ENCODE measurements at places on chromosomes 6 and 20.

- no peak for DNase-seq
Measured at GRCh38 chr20:37226889-37227288, 34.7 kb downstream of the GHRH start.

- DNase-seq, result no peak
Measured at GRCh38 chr20:32040142-32040953, 11.7 kb upstream of the HCK start.

GRCh38 chr6:8329562-8329961 lies 105.8 kb downstream of the SLC35B3 start:
- no peak for DNase-seq

GRCh38 chr6:156794546-156795354 lies 17.6 kb downstream of the ARID1B start:
- DNase-seq, result no peak

GRCh38 chr20:6908673-6909072 lies 141.2 kb downstream of the BMP2 start:
- DNase-seq, result no peak

GRCh38 chr6:518218-518617 lies 126.7 kb downstream of the IRF4 start:
- no peak for DNase-seq

DNA sequence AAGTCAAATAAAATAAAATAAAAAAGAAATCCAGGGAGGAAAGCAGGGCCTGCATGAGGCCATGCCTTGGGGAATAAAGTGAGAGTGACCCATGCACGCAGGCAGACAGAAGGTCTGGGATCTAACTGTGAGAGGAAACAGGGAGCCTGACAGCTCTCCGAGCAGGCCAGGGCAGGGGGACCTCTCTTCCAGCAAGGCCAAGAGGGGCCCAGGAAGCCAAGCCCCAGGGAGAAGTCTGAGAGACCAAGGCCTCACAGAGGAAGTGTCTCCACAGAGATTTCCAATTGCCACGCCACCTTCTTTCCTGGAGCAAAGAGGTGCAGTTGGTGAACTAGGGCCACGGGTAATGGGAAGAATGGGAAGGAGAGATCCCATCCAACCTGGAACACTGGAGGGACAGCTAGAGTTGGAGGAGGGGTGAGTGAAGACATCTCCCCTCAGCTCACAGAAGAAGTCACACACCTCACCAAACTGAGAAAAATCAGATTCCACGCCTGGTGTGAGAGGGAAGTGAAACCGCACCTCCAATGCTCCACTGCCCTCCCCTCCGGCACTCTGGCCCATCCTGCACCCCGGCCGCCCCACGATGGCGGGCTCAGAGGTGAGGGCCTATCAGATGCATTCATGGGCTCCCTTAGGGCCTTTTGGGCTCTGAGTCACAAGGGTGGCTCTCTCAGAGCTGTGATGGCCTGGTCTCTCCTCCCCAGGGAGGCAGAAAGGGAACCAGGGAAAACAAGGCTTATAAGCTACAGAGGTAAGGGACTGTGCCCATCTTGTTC lies 25.1 kb upstream of the TAF8 start:
- DNase-seq, result no peak

DNA sequence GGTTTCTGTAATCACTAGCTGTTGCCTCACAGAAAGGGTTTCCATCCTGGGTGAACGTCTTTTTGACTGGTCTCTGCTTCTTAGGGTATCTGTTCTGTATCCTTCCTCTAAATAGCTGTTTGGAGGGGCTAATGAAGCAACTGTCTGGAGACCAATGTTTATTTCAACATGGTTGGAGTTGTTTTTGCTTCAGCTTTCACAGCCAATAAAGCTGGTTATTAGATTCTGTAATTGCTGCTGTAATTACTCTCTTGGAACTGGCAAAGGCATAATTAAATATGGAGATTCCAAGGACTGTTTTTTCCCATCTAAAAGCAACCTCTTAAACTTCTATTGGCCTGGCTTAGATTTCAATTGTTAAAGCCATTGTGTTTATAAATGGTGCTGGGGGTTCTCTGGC lies 31.9 kb downstream of the CHMP4B start:
- no peak for DNase-seq

All from stimulated activated CD8-positive, alpha-beta memory T cell treated with anti-CD3 and anti-CD28 coated beads, Interleukin-2, amount 100 ng/mL, for 48 hours (primary cell).